ENCODE measurements at places on chromosomes 4 and X.

GRCh38 chr4:113878668-113879067 is 100.8 kb downstream of the ARSJ start:
- peak; percentile 41 for DNase-seq

- no peak for DNase-seq
Observed at GRCh38 chr4:27068151-27068867, 207.7 kb downstream of the STIM2 start.

- no peak for DNase-seq
Observed at GRCh38 chrX:66863721-66864120, 224.8 kb upstream of the EDA2R start.

GRCh38 chr4:40363945-40364344 is 28.8 kb downstream of the CHRNA9 start:
- no peak for DNase-seq

DNA sequence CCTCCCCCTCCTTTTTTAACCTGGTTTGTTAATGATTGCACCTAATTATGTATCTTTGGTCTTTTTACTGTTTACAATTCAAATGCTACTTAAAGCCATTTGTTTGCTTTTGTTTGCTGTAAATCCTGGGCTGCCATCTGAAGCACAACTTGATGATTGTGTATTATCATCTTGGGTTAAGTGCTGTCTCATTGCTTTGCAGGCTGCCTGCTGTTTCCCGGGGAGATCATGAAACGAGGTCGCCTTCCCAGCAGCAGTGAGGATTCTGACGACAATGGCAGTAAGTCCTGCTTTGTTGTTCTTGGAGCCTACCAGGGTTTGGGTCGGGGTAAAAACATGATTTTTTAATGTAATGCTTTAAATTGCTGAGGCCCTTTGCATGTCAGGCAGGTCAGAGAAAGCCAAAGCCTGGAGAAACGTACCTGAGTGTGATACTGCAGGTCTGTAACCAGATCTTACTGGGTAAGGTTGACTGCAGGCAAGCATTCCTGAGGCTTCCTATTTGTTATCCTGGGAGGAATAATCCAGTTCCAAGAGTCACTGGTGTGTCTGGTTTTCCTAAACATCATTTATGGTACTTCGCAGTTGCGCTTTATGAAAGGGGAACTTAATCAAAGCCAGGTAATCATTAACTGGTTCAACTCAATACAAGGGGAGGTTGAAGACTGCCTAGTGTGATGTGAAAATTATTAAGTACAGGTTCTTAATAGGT is 22.2 kb downstream of the JADE1 start:
- DNase-seq = no peak

- DNase-seq = no peak
Observed at GRCh38 chrX:95076449-95076848, 1402.4 kb downstream of the FAM133A start.

- no peak for DNase-seq
Observed at GRCh38 chr4:186228514-186228894, 1.2 kb downstream of the KLKB1 start.

- DNase-seq = no peak
Observed at GRCh38 chr4:185472103-185472542, 590 bp upstream of the CCDC110 start.

DNA sequence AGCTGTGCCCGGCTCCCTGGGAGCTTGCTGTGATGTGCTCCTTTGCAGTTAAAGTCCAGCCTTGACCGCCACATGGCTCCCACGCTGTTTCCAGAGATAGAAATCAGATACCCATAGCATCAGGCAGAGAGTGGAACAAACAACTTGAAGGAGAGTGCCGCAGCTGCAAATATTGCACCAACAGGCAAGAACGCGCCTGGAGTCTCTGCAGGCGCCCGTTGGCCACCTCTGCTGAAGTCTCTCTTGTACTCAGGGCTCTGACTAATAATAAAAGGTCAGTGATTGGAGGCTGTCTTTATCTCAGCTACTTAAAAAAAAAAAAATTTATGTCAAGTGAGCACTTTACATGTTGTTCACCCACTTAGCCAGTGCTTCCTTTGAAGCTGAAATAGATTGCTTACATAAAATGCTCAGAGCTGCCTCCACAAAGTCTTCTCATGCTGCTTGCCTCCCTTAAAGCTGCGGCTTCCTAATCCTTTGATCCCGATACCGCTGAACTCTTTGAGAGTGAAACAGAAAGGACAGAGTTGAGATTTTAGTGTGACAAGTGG is 30.9 kb upstream of the TENM3 start:
- no peak for DNase-seq

DNA sequence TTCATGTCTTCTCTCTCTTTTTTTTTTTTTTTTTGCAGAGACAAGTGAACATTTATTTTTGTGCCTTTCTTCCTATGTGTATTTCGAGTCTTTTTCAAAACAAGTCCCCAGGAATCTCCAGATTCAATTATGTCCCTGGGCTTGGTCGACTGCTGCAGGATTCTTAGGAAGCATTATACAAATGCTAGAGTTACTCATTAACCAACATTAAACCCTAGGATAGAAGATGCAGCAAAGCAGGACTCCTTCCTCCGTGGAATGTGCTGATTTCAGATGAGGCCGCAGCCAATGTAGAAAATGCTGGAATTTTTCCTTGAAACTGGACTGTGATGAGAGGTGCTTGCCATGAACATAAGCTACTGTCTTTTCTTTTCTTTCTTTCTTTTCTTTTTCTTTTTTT is 3.4 kb downstream of the ZNF81 start:
- DNase-seq = no peak

DNA sequence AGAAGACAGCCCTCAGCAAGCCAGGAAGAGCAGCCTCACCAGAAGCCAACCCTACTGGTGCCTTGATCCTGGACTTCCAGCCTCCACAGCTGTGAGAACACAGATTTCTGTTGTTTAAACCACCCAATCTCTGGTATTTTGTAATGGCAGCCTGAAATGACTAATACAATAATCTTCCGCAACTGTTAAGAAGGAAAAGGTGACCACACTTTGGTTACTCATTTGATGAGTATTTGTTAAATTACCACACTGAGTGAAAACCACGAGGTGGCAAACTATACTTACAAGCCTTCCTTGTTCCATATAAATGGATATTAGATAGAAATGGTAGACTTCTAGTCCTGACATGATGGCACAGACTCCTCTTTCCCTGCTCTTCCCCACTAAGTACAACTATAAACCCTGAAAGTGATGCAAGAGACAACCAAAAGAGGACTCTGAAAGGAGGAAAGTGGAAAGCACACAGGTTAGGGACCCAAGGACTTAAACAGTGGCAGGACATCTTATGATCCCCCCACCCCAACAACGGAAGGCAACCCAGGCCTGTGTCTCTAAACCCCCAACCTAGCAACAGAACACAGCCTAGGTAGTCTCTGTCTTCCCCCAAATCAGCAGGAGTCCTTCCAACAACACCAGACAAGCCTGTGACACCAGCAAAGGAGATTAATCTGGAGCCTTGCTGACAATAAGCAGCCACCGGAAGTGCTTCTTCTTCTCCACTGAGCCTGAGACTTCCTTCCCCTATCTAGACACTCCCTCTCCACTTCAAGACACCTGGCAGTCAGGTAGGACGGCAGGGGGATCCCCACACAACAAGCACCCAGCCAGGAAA is 12.3 kb downstream of the ZNF182 start:
- DNase-seq = peak; percentile 13

DNA sequence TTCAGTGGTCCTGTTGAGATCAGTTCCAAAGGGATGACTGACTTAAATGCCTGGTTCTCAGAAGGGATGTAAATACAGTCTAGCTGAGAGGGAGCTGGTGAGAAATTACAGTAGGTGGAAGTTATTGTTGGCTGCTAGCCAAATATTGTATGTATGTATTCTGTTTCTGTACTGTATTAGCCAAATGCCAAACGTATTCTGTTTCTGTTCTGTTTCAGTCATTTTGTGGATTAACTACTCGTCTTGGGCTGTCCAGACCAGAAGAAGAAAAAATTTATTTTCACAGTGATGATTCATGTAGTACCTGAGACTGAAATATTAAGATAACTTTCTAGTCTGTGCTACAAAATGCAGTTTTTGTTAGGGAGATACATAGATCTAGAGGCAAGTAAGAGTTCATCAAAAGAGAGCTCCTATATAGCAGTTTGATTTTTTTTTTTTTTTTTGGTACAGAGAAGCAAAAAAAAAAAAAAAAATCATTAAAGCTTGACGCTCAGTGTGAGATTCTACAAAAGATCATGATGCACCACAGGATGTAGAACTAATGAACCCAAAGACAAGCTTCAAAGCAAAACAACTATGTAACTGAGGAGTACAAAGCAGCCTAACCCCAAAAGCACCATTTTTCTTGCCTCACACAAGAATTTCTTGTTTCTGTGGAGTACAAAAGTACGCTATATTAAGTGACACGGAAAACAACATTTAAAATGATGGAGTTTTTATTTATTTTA is 54.8 kb downstream of the CASP6 start:
- DNase-seq = no peak

GRCh38 chrX:136588036-136588435 is 56.0 kb downstream of the VGLL1 start:
- DNase-seq = no peak

- no peak for DNase-seq
Observed at GRCh38 chrX:30900227-30900626, 11.2 kb upstream of the TAB3 start.

GRCh38 chr4:15918484-15919129 is 19.9 kb downstream of the FGFBP1 start:
- DNase-seq = no peak

- DNase-seq = no peak
Observed at GRCh38 chr4:92447255-92447905, 143.6 kb downstream of the GRID2 start.

DNA sequence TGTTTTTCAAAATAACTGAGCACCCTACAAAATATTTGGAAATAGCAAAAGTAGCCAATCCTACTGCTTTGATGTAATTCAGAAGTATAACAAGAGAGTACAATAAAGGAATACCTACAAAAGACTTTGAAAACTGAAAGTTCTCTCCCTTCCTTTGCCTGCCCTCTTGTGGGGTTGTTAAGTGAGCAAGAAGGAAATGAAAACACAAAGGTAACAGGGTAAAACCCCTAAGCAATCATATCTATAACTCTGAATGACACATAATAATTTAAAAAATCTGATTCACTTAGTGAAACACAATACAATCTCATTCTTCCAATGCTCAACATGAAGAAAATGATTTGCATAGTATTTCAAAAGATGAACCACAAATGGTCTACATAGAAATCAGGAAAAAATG is 98.2 kb downstream of the FRYL start:
- no peak for DNase-seq

GRCh38 chrX:112473654-112474053 is 206.1 kb downstream of the LHFPL1 start:
- DNase-seq = no peak

DNA sequence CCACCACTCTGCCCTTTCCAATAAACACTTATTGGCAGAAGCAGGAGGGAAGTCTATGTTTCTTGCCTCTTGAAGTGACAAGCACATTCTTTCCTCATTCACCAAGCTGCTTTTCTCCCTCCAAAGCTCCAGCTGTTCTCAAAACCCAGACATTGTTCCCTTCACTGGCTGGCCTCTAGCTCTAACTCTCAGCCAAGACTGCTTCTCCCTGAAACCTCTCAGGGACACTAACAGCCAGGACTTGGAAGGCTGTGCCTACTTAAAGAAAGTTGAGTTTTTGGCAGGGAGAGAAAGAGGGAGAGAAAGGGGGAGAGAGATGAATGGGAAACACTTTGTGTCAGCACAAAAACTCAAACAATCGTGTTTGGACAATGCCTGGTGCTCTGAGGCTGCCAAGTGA is 99.5 kb downstream of the COX18 start:
- no peak for DNase-seq

DNA sequence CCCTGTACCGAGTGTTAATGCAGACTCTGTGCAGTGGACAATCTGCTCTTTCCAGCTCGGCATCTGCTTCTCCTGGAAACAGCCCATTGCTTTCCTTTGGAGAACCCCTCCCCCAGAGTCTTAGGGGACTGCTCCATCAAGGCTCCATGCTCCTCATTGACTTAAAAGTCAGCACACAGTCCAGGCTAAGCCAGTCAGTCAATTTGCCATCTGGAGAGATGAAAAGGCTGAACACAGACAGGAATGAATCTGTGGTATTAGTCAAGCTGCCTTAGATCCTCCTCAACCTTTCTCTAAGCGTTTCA is 20.3 kb downstream of the ATP8A1 start:
- DNase-seq = no peak

Measured in urothelium cell line (cell line).